ENCODE measurements at places on chromosomes 11 and 22.

DNA sequence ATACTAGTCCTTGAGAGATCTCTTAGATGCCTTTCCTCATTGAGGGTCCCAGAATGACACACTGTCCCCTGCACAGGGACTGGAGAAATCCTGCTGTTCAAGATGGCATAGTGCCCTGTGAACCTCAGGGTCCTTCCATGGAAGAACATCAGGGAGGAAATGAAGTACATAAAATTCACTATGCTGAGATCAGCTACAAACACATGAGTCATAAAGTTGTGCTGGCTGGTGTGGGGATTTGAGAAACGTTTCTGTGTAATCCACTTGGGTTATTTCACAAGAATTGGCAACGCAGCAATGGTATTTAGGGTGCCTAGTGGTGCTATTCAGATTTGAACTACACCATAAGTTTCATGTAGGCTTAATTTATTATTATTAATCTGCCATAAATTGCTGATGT, 174.4 kb downstream of the MAML2 start:
- DNase-seq, result no peak

- no peak for DNase-seq
Observed at GRCh38 chr22:48084041-48084728, 1321.7 kb downstream of the TBC1D22A start.

DNA sequence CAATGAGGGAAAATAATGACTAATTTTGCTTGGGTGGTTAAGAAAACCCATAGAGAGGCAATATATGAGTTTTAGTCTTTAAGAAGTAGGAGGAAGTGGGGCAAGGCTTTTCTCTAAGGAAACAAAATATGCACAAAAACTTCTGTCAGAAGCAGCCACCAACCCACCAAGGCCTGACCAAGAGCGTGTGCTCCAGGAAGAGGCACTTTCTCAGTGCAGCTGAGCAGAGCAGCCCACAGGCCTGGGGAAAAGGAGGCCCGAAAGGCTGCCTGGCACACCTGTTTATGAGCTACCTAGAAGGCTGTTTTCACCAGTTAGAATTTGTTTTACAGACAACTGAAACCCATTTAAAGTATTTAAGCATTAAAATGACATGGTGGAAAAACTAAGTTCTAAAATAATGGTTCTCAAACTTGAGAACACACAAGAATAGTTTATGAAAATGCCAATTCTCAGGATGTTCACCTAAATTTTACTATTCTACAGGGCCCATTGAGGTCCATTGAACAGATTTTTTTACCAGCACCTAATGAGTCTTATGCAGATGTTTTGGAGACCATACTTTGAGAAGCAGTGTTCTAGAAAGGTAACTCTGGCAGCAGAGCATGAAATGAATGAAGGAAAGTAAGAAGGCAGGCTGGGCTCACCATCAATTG, 160.5 kb upstream of the DDI1 start:
- DNase-seq, result no peak

GRCh38 chr11:68206211-68206610, 6.9 kb downstream of the KMT5B start:
- DNase-seq, result no peak

GRCh38 chr22:35661464-35661863, 13.2 kb downstream of the APOL6 start:
- DNase-seq, result no peak

- DNase-seq, result no peak
Observed at GRCh38 chr11:119729951-119730613, 1.1 kb upstream of the NECTIN1 start.

GRCh38 chr11:92306966-92307510, 82.4 kb downstream of the FAT3 start:
- DNase-seq, result no peak

GRCh38 chr11:2564588-2565425, 120.0 kb downstream of the KCNQ1 start:
- DNase-seq, result no peak

DNA sequence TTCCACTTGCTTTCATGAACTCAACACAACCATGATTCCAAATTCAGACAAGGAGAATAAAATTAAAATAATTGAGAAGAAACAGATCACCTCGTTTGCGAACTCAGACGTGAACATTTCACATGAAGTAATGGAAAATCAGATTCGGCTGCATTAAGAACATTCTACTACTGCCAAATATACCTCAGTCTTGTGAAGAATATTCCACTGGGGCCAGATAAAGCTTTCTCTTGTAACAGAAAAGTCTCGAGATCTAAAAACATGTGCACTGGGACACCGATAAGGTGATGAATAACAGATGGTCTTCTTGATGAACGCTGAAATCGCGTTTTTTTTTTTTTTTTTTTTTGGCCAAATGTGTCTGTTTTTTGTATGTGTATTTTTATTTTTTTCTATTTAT, 761.1 kb downstream of the BRD1 start:
- DNase-seq, result no peak

- DNase-seq, result no peak
Observed at GRCh38 chr11:1783725-1784529, 20.2 kb upstream of the CTSD start.

DNA sequence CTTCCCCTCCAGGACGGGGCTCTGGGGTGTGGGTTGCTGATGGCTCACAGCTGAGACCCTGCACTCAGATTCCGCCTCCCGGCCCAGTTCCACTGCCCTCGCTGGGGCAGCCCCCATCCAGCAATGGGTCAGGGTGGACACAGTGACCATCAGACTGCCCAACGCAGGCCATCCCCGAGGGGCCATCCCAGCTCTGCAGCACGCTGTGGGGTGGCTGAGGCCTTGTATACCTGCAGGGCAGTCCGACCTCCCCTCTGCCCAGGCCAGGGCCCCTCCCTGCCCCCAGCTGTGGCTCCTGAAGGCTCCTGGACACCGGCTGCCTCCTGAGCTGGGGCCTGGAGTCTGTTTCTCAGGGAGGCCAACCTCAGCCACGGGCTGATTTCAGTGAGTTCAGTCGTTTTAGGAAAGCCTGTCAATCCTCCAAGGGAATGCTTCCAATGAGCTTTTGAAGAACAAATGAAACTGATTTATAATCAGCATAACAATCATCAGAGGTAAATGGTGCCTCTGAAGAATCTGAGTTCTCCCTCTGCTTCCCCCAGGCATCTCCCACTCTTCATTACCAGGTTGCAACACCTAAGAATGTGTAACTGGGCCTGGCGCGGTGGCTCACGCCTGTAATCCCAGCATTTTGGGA, 95.1 kb downstream of the CELSR1 start:
- DNase-seq, result no peak

DNA sequence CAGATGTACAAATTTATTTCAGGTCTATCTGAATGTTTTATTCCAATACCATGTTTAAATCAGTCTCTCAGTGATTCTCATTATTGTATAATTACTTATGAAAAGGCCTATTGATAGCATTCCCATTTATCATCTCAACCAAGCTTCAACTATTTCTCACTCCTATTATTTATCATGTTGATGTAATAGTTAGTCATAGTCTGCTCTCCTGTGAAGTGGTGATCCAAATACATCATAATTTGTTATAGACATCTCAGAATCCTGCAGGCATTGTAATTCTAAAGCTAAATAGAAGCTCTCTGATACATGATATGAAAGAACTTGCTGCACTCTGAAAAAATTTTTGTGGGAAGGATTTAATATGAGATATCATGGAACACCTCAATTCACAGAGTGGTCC, 21.8 kb upstream of the OR8G1 start:
- DNase-seq, result no peak

GRCh38 chr11:85742873-85743275, 56.9 kb upstream of the CCDC89 start:
- DNase-seq, result no peak

- DNase-seq, result no peak
Observed at GRCh38 chr11:69261116-69261515, 32.8 kb upstream of the MYEOV start.

DNA sequence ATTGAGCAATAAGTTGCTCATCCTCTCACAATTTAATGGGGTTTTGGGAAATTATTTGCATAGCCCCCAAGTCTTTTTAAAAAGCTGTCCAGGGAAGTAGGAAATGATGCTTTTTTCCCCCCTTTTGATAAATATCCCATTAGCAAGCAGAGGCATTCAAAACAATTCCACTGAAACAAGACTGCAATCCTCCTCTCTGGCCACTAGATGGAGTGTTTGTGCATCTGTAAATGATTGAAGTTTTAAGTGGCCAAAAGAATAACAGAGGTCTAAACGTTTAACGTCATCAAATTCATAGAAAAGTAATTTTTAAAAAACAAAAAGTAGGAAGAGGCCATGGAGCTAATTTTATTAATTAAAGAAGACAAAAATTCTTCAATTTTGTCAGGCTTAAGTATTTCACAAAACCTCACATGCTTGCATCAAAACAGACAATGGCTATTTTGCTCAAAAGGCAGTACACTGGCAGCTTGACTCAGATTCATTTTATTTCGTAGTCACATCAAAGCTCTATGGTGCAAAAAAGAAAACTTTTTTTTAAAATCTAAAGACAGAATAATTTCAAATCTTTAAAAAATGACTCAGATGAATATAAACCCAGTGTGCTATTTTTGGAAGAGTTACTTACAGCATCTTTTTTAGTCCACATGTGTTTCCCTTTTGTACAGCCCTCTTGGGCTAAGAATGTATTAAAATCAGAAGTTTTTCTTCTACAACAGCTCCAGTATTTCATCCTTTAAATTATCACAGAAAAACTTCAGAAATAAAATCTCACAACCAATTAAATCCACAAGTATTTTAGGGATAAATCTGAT, 17.8 kb downstream of the CHORDC1 start:
- peak; percentile 7 for DNase-seq

DNA sequence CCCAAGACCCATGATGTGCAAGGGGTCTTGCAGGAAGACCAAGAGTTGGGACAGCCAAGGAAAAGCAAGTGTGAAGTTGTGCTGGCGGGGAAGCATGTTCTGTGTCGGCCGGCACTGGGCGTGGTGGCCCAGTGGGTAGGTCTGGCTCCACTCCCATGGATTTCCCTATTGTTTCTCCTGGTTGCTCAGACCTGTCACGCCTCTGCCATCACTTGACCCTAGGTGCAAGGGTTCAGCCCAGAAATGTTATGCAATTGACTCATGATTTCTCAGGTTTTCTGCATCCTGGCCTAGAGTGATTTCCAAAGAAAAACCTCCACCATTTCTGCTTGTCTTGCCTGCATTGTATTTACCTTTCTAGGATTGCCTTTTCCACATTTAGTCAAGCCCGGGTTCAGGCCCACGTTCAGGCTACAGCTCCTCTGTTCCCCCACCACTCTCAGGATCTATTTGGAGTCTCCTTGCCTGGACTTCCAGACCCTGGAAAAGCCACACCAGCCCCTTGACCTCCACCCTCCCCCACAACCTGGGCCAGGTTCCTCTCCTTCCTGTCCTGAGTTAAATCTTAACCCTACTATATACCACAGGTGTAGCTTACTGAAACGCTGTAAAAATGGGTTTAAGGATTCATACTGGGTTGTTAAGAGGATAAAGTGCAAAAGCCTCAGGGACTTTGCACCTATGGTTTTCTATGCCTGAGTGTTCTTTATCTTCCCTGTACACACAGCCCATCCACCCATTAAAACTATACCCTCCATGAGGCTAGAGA, 17.5 kb upstream of the FOLR1 start:
- no peak for DNase-seq

DNA sequence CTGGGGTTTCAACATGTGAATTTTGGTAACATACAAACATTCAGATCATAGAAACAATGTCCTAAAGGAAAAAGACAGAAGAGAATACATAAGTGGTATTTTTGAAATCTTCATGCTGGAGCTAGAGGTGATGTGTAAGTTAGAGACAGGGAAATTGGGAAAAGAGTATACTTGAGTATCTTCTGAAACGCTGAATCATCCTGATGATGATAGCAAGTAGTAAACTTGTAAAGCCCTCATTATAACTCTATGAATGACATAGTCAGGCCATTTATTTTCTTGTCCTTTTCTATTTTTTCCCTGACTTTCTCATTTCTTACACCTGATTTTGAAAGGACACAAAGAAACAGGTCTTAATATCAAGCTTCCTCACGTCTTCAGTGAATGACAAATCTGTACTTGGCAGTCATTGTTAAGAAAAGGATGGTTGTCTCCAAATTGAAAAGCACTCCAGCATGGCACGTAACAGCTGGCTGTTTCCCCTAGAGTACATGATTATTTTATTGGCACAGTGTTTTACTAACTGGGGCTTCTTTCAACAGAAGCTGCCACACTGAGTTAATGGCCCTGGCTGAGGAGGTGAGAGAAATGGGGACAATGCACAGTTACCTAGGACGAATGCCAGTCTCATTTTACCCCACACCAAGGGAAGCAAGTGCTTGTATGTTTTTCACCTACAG, 140.7 kb upstream of the CTSC start:
- DNase-seq, result peak; percentile 17
